ENCODE measurements at places on chromosomes 3 and 15. TPM values are rescaled to one million over a fixed set of nuclear protein-coding genes. Genes with fewer than 3 reads are reported as not detected.

DPP8 gene
- total RNA-seq = 50.0 TPM

SLC2A2 gene
- not detected for total RNA-seq

PRSS50 gene
- total RNA-seq = not detected

C3orf22 gene
- not detected for total RNA-seq

EFCC1 gene
- 1.3 TPM for total RNA-seq

ONECUT1 gene
- total RNA-seq = not detected

RASGRP1 gene
- 2.1 TPM for total RNA-seq

Measured in tongue (tissue), 3 donors.